ENCODE measurements at places on chromosomes 4 and X.

DNA sequence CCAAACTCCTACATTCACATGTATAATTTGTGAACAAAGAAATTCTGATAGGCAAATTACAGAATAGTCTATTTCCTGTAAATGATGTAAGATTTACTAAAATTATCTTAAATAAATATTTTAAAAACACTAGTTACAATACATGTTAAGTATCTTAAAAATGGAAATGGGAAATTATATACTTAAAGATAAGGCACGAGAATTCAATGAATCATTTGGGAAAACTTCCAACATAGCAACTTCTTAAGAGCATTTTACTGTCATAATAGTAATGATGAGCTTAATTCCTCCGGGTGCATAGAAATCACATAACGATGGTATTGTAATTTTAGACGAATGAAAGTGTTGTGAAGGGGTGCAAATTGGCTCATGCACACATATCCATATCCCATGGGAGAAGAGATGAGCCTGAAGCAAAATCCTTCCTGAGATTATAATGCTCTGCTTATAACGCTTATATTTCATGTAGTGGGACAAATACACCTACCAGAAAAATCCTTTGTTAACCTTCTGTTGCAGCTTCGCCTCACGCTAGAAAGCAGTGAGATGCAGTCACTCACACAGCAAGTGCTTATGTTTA, 873.5 kb downstream of the PDHA2 start:
- DNase-seq, result no peak

GRCh38 chrX:40809210-40809609, 73.9 kb upstream of the MED14 start:
- no peak for DNase-seq

GRCh38 chr4:6338175-6338950, 68.7 kb downstream of the WFS1 start:
- DNase-seq, result no peak

GRCh38 chrX:33923262-33923661, 208.9 kb downstream of the FAM47A start:
- no peak for DNase-seq

DNA sequence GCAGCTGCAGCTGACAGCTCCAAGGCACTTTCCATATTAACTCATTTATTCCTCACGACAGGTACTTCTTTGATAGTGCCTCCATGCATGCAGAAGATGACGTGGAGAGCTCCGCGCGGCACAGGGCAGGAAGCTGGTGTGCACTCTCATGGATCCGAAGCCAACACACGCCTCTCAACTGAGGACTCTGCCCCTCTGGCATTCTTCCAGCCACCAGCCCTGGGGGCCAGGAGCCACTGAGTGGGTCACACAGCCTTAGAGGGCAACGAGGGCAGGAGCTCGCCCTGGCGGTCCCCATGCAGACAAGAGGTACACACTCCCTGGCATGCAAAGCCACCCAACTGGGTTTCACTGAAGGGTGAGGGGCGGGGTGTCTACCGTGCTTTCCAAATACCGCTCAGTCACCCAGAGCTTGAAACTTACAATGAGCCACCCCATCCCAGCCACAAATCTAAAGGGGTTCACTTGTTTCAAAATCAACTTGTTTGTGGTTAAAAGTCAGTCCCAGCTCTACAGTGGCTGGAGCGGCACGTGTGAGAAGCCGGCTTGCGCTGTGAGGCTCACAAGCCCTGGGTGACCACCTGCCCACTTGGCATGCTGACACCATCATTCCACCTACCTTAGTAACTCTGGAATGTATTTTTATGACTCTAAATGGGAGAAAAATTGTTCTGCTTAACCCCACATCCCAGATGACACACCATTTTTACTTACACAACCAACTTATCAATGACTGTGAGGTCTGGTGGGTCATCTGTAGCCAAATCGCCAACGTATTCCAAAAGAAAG, 16.2 kb downstream of the NOP14 start:
- DNase-seq, result no peak

GRCh38 chr4:116838609-116839008, 246.8 kb downstream of the TRAM1L1 start:
- DNase-seq, result no peak

- DNase-seq, result no peak
These were observed 397.6 kb downstream of the PACRGL start for GRCh38 chr4:21097865-21098264.

DNA sequence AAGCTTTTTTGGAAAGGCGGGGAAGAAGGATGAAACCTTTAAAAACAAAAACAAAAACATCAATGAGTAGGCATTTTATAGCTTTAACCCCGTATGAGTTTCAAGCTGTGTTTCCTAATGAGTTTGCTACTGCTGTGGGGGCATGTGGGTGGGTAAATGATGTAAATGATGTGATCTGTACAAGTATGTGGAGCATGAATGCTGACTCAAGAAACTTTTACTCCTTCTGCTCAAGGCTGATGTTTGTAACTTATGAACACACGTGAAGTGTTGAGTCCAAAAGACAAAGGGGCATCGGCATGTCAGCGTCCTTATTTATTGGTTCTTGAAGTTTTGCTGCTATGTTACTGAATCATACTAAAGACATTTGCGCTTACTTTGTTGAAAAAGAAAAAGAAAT, 76.9 kb downstream of the CLCN4 start:
- DNase-seq, result no peak

Measured in activated CD8-positive, alpha-beta memory T cell treated with anti-CD3 and anti-CD28 coated beads for 1 hour (primary cell).